ENCODE measurements at places on chromosomes 6 and 20. TPM values are rescaled to one million over a fixed set of nuclear protein-coding genes. Genes with fewer than 3 reads are reported as not detected.

GRCh38 chr6:14344486-14344885, 226.9 kb downstream of the CD83 start:
- DNase-seq: no peak
- H3K27ac ChIP-seq: no peak overlapping the region
- H3K4me1 ChIP-seq: peaks cover 24% of the 10 kb centered on the region
- H3K36me3 ChIP-seq: no peaks in the 10 kb centered on the region
- H3K27me3 ChIP-seq: no peaks in the 10 kb centered on the region

DNA sequence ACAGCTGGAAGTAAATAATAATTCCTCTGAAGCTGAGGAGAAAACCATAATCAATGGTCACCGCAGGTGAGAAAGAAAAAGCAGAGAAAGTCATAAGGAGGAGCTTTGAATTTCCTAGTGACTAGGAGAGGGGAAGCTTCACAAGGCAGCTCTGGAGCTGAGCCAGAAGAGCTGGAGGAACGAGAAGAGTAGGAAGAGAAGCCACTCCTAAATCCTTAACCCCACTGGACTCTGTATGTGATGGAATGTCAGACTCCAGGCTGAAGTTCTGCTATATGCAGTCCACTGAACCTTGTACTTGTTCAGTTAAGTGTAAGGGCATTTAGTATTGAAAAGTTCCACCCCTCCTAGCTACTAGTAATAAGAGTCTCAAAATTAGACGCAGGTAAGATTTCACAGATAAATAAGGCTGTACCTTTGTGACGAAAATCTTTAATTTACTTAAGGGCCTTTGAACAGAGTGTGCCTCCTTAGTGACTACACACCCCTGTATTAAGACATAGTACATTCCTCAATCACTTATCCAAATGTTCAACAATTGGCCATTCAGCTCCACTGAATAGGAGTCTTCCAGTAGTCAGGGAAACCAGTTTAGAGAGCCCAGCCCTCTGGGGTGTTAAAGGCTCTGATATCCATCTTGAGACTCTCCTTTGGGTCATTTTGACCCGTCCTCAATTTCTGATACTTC, 71.4 kb upstream of the UFL1 start:
- no peaks in the 10 kb centered on the region for H3K4me1 ChIP-seq
- no peak overlapping the region for H3K27ac ChIP-seq
- H3K27me3 ChIP-seq: no peaks in the 10 kb centered on the region
- DNase-seq: no peak
- no peaks in the 10 kb centered on the region for H3K36me3 ChIP-seq

The ACTR5 gene
- 21.8 TPM for total RNA-seq

DNA sequence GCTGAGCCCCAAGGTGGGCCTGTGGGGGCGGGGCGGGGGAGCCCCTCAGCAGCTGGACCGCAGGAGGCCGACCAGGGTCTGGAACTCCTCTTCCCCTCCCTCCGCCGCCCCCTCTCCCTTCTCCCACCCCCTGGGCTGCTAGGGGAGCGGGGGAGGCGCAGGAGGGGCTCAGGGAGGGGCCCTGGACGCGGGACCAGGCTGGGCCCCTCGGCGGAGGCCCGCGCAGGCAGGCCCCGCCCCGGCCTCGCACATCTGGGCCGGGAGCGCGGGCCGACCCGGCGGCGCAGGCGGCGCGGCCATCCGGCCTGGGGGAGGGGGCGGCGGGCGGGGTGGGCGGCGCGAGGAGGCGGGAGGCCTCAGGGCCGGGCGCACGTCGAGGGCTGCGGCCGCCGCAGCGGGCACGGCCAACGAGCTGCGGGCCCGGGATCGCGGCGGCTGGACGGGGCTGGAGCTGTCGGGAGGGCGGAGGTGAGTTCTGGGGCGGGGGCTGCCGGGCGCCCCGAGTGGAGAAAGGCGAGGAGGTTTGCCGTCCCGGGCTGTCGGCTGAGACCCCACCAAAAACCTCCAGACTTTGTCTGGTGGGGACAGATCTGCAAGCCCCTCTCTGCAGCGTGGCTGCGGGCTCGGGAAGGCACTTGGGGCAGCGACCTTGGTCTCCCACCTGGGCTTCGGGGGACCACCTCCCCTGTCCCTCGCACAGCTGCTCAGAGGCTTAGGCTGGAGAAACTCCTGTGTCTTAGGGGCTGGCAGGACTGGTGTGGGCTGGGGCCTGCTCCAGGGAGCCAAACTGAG, at the start of gene HSPA12B:
HSPA12B (plus strand) TSS at position 359 of the 792 bp plus-strand sequence. CDS start 5,990 bp downstream, outside the sequence.
- DNase-seq: no peak
- H3K27me3 ChIP-seq: peaks cover 20% of the 10 kb centered on the region
- H3K4me3 ChIP-seq: no peak within 1 kb of the TSS
- peaks cover 3% of the 10 kb centered on the region for H3K4me1 ChIP-seq
- no peaks in the 10 kb centered on the region for H3K36me3 ChIP-seq

The BMP5 gene
- total RNA-seq: not detected

DNA sequence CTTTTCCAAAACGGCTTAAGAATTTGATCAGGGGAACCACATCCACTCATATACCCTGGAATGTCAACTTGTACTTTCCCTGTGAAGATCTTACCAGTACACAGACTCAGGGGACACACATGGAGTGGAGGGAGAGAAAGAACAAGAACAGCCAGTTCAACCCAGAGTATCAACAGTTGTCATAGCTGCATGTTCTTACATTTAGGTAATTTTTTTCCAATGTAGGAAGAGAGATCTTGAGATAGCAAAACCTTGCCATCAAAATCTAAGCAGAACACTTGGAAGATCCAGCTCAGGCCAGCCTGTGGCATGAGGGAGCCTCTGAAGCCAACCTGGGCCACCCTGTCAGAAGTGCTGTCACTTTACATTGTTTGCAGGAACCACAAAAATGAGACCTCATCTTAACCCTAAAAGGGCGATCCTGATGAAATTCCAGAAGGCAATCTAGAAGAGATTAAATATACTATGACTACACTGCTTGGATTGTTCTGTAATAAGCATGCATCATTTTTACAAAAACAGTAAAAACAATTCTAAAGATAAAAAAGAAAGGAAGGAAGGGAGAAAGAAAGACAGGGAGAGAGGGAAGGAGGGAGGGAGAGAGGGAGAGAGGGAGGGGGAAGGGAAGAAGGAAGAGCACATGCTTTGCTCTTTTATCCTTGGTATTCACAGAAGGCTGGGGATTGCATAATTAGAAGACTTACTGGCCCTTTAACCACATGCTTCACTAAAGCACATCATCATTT, 124.7 kb upstream of the TCF21 start:
- H3K27me3 ChIP-seq: peaks cover 17% of the 10 kb centered on the region
- no peak overlapping the region for H3K4me3 ChIP-seq
- H3K27ac ChIP-seq: no peak overlapping the region
- no peak for DNase-seq

The TMEM244 gene
- not detected for total RNA-seq

- no peak overlapping the region for H3K4me3 ChIP-seq
- peaks cover 3% of the 10 kb centered on the region for H3K4me1 ChIP-seq
- H3K27ac ChIP-seq: no peak overlapping the region
- H3K27me3 ChIP-seq: peaks cover 7% of the 10 kb centered on the region
- DNase-seq: no peak
- H3K36me3 ChIP-seq: no peaks in the 10 kb centered on the region
These were observed 52.9 kb downstream of the ATP9A start for GRCh38 chr20:51715163-51715855.

The SLC23A2 gene
- total RNA-seq: 24.3 TPM

The CYP39A1 gene
- not detected for total RNA-seq

- H3K27ac ChIP-seq: no peak overlapping the region
- H3K27me3 ChIP-seq: no peaks in the 10 kb centered on the region
- no peaks in the 10 kb centered on the region for H3K4me1 ChIP-seq
- H3K36me3 ChIP-seq: no peaks in the 10 kb centered on the region
These were observed 47.4 kb upstream of the STX16 start for GRCh38 chr20:58603721-58604120.

GRCh38 chr6:132750455-132751248, 7.1 kb downstream of the VNN2 start:
- peaks cover 89% of the 10 kb centered on the region for H3K36me3 ChIP-seq
- no peak overlapping the region for H3K27ac ChIP-seq
- DNase-seq: no peak
- peaks cover 5% of the 10 kb centered on the region for H3K4me1 ChIP-seq
- H3K4me3 ChIP-seq: no peak overlapping the region
- H3K27me3 ChIP-seq: no peaks in the 10 kb centered on the region

DNA sequence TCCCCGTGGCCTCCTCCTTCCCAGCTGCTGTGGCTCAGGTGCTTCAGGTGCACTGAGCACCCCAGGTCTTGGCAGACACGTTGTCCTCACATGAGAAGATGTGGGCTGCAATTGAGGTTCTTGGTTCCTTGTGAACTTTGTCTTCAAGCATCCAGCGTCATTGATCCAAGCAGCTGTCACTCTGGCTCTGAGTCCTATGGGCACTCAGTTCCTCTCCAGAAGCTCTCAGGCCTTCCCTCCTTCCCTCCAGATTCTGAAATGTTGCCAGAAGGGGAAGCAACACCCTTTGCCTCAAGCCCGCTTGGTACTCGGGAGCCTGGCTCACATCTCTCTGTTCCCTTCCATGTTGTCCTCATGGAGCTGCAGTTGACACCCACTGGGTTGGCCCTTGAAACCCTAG, 8.4 kb upstream of the MRGBP start:
- no peaks in the 10 kb centered on the region for H3K27me3 ChIP-seq
- no peak overlapping the region for H3K4me3 ChIP-seq
- H3K36me3 ChIP-seq: no peaks in the 10 kb centered on the region
- DNase-seq: no peak

DNA sequence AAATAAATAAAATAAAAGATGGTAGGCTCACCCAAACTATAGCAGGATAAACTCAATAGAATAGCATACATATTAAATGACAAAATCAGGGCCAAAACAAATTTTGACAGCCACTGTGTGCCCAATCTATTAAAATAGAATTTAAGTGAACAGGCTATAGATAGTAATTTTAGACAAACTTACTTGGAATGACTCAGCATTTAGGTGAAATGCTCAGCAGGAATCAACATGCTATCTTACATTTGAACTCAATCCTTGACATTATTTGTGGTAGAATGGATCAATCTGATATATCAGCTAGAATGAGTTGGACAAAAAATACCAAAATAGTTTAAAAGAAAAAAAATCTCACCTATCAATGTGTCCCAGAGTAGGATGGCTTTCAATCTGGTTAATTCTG, 578.6 kb downstream of the RFPL4B start:
- no peak overlapping the region for H3K4me3 ChIP-seq
- peaks cover 13% of the 10 kb centered on the region for H3K36me3 ChIP-seq
- H3K4me1 ChIP-seq: no peaks in the 10 kb centered on the region
- no peak for DNase-seq

The RAB22A gene
- total RNA-seq: 23.3 TPM

DNA sequence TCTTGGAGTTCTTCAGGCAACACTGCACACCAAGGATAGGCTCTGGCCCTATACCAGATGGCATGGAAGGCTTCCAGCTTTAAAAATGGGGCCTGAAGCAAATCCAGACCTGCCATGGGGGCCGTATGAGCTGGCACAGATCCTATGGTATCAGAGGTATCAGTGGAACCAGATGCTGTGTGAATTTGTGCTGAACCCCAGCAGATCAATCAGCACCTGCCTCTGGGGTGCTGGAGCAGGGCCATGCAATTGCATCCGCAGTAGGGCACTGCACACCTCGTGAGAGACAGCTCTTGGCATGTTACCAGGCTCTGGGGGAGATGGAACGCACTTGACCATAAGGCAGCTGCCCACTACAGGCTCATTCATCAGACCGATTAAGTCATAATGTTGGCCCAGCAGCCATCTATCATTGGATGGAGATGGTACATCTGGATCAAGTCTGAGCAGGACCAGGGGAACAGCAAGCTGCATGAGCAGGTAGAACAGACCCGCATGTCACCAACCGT, 221.5 kb downstream of the MYLK4 start:
- H3K27me3 ChIP-seq: peaks cover 19% of the 10 kb centered on the region
- no peak overlapping the region for H3K4me3 ChIP-seq
- no peak for DNase-seq
- H3K4me1 ChIP-seq: no peaks in the 10 kb centered on the region
- H3K27ac ChIP-seq: no peak overlapping the region

GRCh38 chr6:163637524-163637923, 223.0 kb downstream of the QKI start:
- H3K27ac ChIP-seq: no peak overlapping the region
- no peaks in the 10 kb centered on the region for H3K4me1 ChIP-seq
- H3K27me3 ChIP-seq: peaks cover 12% of the 10 kb centered on the region
- DNase-seq: no peak
- H3K4me3 ChIP-seq: no peak overlapping the region

GRCh38 chr6:41467061-41467460, 79.1 kb upstream of the FOXP4 start:
- no peak overlapping the region for H3K4me3 ChIP-seq
- H3K27ac ChIP-seq: no peak overlapping the region
- no peaks in the 10 kb centered on the region for H3K36me3 ChIP-seq

- DNase-seq: no peak
- H3K4me3 ChIP-seq: no peak overlapping the region
- no peaks in the 10 kb centered on the region for H3K36me3 ChIP-seq
- no peaks in the 10 kb centered on the region for H3K27me3 ChIP-seq
- no peaks in the 10 kb centered on the region for H3K4me1 ChIP-seq
- H3K27ac ChIP-seq: no peak overlapping the region
These were observed 43.1 kb downstream of the CD109 start for GRCh38 chr6:73739096-73739495.

DNA sequence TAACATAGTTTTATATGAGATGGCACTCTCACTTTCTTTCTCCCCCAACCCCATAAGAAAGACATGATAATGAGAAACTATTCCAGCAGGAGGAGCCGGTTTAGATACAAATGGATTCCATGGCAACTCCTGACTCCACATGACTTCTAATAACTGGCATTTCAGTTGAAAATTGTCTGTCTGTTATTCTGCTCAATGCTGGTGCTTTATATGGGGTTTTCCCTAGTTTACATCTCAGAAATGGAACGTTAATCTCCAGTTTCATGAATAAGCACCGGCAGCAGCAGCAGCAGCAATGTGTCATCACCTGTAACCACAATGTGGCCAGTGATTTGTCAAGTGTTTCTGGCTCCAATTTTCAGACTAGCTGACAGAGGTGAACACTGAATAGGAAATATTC, 8.0 kb upstream of the SIM1 start:
- DNase-seq: no peak
- no peak overlapping the region for H3K27ac ChIP-seq
- no peak overlapping the region for H3K4me3 ChIP-seq

DNA sequence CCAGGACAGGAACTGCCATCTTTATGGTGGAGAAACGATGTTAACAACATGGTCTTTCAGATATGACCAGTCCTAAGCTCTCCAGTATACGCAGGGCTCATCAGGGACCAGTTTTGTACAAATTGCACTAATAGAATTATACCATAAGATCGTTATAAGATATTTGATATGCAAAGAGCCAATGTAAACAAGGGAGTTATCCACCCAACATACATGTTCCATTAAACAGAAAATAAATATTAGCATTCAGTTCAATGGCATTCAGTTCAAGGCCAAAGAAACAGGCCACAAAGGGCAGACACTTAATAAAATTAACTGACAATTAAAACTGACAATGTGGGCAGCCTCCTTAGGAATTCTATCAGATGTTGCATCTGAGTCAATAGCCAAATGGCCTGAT, 2.6 kb downstream of the GFOD1 start:
- H3K27me3 ChIP-seq: no peaks in the 10 kb centered on the region
- H3K4me3 ChIP-seq: no peak overlapping the region
- H3K27ac ChIP-seq: no peak overlapping the region
- peaks cover 2% of the 10 kb centered on the region for H3K36me3 ChIP-seq
- DNase-seq: no peak
- peaks cover 30% of the 10 kb centered on the region for H3K4me1 ChIP-seq

- peaks cover 4% of the 10 kb centered on the region for H3K4me1 ChIP-seq
- no peaks in the 10 kb centered on the region for H3K27me3 ChIP-seq
- H3K36me3 ChIP-seq: peaks cover 39% of the 10 kb centered on the region
- no peak for DNase-seq
- H3K27ac ChIP-seq: no peak overlapping the region
These were observed 41.7 kb downstream of the BCKDHB start for GRCh38 chr6:80148220-80148619.

GRCh38 chr6:81863123-81863522, 110.6 kb upstream of the TENT5A start:
- no peaks in the 10 kb centered on the region for H3K36me3 ChIP-seq
- H3K27ac ChIP-seq: no peak overlapping the region
- H3K4me1 ChIP-seq: no peaks in the 10 kb centered on the region
